Smooth muscle cell of trachea (primary cell): ENCODE measurements at places on chromosomes 1 and 21. TPM values are rescaled to one million over a fixed set of nuclear protein-coding genes. Genes with fewer than 3 reads are reported as not detected.

Gene KRTAP11-1
- not detected in 2 replicates for total RNA-seq

Gene FAM43B
- total RNA-seq = 0.33 TPM in 1 of 2 replicates, not detected in the other

Gene CATSPERE
- total RNA-seq = 0.44 and 0.99 TPM in 2 replicates

Gene CA6
- not detected in 2 replicates for total RNA-seq

Gene CELA3A
- not detected in 2 replicates for total RNA-seq
